ENCODE measurements at places on chromosomes 2 and 18.

DNA sequence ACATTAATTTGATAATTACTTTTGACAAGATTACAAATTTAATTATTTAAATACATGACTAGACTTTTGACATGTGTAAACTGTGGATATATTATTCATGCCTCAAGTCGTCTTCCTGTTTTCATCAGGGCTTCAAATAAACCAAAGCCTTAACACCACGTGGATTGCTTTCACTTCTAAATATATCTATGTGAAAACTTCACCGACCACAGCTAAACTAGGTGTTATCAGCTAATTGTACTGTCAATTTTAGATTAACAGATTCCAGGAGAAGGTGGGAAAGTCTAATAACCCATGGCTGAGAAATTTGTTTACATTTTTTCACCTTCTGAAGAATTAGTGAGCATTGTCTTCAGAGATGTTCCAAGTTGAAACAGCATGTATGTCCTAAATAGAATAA is 494.7 kb upstream of the FAM98A start:
- no peak for DNase-seq

- DNase-seq: no peak
Measured at GRCh38 chr2:26769089-26769761, 5.1 kb downstream of the SLC35F6 start.

DNA sequence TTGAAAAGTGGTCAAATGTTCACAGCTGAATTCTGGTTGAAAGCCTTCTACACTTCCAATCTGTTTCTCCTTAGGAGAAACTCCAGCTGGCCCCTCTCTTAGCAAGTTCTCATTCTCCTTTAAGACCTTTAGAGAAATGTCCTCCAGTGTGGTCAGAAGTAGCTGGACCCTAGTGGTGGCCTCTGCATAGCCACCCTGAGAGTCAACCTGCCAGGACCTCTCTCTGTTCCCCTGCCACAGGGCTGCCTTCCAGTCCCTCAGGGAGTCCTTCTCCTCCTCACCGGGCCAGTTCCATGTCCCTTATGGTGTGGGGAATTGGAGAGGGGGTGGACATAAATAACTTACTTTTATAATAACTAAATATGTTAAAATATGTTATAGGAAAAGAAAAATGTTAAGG is 200.9 kb upstream of the PKDCC start:
- DNase-seq: no peak

DNA sequence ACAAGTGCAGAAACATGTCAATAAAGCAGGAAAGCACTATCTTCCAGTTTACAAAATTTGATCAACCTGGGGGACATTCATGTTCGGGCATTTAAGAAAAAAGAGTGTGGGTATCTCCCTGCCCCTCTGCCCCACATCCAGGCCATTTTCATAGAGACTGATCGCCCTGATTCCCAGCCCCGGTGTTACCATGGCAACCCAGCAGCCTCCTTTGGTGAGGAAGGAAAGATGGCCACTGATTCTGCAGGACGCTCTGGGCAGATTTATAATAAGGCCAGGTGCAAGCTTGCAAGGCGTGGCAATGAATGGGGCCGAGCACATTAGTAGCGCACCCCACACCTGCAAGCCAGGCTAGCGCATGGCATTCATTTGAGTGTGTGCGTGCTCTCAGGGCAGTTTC is 36.7 kb upstream of the ARL4C start:
- DNase-seq: no peak

DNA sequence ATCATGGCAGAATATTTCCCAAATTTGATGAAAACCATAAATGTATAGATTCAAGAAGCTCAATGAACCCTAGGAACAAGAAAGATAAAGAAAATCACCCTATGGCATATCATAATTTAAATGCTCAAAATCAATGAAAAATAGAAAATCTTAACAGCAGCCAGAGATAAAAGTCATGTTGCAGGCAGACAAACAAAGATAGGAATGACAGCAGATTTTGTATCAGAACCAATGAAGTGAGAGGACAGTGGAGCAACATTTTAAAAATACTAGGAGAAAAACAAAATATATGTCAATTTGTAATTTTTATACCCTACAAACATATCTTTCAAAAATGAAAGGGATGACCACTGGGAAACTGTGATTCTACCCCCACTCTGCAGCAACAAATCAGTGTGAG is 203.3 kb downstream of the PIEZO2 start:
- DNase-seq: no peak

DNA sequence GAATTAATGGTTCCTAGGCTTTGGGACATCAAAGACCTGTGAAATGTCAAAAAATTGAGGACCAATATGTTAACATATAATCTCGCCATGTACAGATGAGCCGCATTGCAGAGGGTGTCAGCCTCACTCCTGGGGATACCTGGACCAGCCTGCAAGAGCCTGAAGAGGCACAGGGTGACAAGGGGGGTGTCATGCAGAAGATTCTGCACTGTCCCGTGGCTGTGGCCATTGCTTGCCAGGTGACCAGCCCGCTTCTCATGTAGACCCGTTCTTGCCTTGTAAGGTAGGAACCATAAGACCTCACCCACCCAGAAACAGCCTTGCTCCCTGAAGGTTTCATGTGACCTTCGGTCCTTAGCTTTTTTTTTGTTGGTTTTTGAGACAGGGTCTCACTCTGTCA is 37.5 kb downstream of the TMEM37 start:
- DNase-seq: no peak

DNA sequence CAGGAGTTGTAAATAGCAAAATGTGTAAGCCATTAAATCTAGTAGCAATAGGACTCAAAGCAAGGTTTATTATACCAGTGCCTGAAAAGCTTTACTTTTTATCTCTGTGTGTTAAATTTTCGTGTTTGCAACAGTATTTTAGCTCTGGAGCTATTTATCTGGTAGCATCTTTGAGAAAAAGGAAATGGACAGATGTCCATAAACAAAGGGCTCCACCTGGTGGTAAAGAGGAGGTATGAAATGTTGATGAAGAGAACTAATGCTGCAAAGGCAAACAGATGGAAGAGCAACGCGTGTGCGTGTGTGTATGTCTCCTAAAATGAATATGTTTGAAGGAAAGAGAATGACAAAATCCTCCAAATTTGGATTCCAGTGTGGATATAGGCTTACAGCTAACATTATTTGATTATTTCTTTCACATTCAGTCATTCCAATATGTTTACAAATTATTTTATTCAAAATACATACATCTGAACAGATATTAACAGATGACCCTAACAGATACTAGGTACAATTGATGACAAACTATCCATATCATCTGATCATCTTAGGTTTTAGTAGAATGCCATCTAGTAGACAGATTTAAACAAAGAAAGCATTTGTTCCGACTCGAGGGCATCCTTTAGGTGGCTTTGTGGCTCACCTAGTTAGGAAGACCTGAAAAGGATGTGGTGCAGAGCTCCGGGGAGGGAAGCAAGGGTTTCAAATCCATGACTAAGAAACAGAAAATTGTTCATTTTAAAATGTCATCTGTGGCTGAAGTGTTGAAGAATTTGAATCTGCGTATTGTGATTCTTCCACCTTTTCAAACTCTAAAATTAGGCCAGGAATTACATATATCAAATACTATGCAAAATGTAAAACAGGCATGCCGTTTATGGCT is 383.3 kb downstream of the MTX2 start:
- peak; percentile 77 for DNase-seq

GRCh38 chr2:143686585-143687164 is 557.5 kb downstream of the ARHGAP15 start:
- DNase-seq: no peak

DNA sequence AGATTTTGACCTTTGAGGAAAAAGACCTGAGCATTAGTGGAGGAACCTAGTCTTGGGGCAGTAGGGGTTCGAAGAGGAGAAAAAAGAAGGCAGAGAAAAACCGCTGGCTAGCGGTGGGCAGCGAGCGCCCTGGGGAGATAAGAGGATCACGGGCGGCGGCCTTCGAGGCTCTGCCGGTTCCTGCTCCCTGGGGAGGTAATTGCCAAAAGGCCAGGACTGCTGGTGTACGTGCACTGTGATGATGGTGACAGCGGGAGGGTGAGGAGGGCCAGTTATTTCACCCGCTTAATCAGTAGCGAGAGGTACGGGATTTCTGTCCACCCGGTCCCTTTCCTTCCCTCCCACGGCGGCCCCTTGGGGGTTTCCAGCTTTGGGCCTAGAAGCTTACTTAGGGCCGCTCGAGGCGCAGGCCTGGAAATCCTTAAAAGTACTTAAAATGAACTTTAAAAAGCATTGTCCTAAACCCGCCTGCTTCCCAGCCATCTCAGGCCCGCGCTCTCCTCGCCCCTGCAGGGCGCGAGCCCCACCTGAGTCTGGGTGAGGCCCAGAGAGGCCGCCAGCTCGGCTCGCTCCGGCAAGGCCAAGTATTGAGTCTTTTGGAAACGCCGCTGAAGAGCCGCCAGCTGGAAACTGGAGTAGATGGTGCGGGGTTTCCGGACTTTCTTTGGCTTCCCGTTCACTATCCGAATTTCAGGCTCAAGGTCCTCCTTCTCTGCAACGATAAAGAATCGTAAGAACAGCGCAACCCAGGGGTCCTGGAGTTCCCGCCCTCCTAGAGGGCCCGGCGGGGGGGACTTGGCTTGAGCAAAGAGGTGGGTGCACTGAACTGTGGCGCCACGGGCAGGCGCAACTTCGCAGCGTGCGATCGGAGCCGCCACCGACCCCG is 1.5 kb downstream of the DLX2 start:
- no peak for DNase-seq

- DNase-seq: peak; percentile 42
Measured at GRCh38 chr2:44244135-44244871, 31.0 kb upstream of the SLC3A1 start.

DNA sequence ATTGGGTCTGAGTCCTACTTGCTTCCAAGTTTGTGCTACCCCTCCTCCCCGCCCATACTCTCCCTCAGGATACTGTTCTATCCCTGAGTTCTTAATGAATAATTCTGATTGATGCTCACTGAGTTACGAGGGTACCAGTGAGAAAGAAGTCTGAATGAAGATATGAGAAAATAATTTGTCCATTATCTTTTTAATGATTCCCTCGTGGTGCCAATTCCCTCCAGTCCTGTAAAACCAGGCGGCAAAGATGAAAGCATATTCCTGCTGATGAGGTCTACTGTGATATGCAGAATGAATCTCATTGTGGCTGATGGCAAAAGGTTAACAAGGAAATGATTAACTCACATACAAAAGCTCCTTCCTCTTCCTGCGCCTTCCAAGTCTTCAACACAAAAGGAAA is 650.2 kb upstream of the SLC39A10 start:
- no peak for DNase-seq

GRCh38 chr2:232541961-232542714 is 2.6 kb downstream of the CHRNG start:
- DNase-seq: no peak

DNA sequence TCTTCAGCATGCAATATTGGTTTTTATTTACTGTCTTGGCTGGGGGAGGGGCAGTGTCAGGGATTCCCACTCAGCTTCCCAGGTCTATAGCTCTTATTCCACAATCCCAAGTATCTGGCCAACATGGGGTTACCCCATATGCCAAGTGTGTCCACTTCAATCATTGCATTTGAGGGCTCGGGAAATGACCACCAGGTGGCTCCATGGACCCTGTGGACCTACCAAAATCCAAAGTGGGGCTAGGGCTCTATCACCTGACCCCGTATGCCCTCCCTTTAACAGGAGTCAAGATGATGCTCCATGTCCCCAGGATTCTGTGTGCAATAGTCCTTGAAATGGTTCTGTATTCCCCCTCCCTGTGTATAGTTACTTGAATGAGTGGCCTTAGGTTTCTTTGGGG is 12.1 kb upstream of the TRAF3IP1 start:
- DNase-seq: no peak

- peak; percentile 71 for DNase-seq
Measured at GRCh38 chr2:175457895-175458448, 276.5 kb upstream of the ATP5MC3 start.

GRCh38 chr2:200408428-200409316 is 101.2 kb downstream of the KCTD18 start:
- DNase-seq: no peak

- no peak for DNase-seq
Measured at GRCh38 chr2:135637456-135638087, 104.1 kb upstream of the UBXN4 start.

- DNase-seq: no peak
Measured at GRCh38 chr2:231425811-231426703, 30.5 kb downstream of the B3GNT7 start.

DNA sequence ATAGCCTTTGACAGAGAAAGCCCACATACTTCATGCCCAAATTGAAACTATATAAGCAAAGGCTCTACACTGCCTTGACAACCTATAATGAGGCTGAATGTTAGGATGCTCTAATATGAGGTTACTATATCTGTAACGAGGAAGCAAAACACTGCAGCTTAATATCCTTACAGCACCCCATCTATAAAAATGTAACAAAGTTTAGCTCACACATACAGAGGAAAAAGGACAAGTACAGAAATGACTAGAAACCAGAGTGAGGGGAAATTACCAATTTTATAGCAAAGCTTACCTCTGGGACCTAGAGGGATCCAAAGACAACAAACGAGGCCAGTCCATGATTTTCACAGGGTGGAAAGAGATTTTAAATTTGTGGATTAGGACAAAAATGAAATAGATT is 138.5 kb downstream of the COL4A4 start:
- DNase-seq: no peak

GRCh38 chr2:145091967-145092366 is 572.0 kb upstream of the ZEB2 start:
- no peak for DNase-seq

DNA sequence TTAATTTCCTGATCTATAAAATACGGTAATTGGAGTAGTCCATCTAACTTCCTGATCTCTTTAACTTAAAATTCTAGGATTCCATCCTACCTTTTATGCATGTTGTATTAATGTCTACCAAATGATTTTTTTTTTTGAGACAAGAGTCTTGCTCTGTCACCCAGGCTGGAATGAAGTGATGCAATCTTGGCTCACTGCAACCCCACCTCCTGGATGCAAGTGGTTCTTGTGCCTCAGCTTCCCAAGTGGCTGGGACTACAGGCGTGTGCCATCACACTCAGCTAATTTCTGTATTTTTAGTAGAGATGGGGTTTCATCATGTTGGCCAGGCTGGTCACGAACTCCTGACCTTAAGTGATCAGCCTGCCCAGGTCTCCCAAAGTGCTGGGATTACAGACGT is 47.8 kb downstream of the CFAP36 start:
- no peak for DNase-seq

GRCh38 chr2:177682836-177683660 is 290.5 kb downstream of the AGPS start:
- no peak for DNase-seq
